Stimulated activated CD8-positive, alpha-beta memory T cell treated with anti-CD3 and anti-CD28 coated beads, Interleukin-7, amount 100 ng/mL, for 24 hours (primary cell): ENCODE measurements at places on chromosomes 7 and 10.

DNA sequence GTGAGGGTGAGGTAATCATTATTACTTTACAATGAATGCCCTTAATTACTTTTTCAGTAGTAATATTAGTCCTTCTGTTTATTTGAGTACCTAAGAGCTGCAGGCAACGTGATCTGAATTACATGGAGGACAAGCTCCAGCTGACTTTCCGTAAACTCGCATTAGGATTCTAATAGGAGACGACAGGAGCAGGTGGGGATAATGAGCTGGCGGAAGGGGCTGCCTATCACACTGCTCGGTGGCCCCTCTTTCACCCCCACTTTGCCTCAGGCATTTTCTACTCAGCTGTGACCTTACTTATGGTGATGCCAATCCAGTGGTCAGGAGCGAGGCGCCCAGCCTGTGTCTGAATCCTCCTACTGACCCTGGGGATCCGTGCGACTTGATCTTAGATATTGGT is at the start of gene C7orf33:
C7orf33 (plus strand) TSS at position 296 of the 400 bp plus-strand sequence. CDS start 160 bp downstream, outside the sequence.
- no peak for DNase-seq

GRCh38 chr10:11180228-11180627 is 162.6 kb downstream of the CELF2 start:
- no peak for DNase-seq

DNA sequence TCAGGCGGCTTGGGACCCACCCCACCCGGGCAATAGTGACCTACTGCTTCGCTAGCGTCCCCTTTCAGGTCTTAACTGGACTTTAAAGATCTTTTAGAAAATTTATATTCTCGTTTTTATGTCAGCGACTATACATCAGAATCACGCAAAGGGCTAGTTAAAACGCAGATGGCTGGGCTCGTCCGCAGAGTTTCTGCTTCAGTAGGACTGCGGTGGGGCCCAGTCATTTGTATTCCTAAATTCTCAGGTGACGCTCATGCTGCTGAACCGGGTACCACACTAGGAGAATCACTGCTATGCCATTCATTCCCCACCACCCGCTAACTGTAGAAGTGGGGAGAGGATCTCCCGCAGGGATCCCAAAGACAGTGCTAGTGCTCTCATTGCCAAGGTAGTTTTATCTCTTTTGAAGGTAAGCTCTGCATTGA is 12.0 kb upstream of the SP8 start:
- no peak for DNase-seq

DNA sequence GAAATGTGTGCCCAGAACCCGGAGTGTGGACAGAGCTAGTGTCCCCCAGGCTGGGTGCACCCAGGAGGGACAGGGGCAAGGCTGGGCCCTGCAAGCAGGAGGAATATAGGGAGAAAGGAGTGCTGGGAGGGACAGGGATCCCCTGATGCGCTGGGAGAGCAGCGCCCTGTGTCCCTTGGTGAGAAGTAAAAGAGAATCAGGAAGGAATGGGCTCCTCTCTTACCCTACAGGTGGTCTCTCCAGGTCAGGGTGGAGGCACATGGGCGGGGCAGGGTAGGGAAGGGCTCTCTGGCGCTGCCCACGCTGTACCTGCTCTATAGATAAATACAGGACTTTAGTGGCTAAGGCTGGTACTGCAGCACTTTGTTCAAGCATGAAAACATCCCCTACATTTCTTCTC is 753.8 kb downstream of the GRID1 start:
- no peak for DNase-seq

- no peak for DNase-seq
Measured at GRCh38 chr7:150934045-150934766, 43.9 kb downstream of the KCNH2 start.

DNA sequence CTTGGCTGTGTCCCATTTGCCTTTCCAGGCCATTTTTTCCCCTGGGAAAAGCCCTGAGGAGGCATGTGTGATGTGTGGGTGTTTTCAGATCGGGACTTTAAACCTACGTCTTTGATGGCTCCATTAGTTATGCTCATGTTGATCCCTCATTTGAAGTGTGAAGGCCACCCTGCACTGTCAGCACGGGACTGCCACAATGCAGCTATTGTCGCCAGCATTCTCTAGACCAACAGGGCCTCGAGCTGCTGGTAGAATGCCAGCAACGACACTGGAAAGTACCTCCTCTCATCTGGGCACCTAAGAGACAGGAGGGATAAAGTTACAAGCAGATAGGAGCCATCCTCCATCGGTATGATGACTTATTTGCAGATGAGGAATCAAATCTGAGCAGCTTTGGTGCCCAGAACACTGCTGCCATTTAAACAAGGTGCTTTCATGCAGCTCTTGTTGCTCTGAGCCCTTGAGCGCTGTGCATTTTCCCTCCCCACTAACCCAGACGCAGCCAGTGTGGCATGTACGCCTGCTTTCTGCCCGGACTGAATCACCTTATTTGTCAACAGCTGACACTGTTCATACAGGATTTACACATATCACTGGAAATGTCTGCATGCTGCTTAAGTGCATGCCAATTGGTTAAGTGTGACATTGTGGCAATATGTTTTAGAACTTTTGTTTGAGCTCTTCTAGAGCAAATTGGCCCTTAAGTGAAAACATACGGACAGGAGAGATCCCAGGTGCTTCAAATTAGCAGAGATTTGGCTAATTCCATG is 175.0 kb upstream of the PITRM1 start:
- no peak for DNase-seq

GRCh38 chr10:132572545-132572937 is 35.0 kb downstream of the INPP5A start:
- no peak for DNase-seq

GRCh38 chr7:74476626-74477025 is 22.9 kb downstream of the GTF2IRD1 start:
- no peak for DNase-seq
